ENCODE measurements at places on chromosomes 3 and 15. TPM values are rescaled to one million over a fixed set of nuclear protein-coding genes. Genes with fewer than 3 reads are reported as not detected.
A peak's percentile ranks its signal among the peaks of the same experiment; 100 is the strongest.

DNA sequence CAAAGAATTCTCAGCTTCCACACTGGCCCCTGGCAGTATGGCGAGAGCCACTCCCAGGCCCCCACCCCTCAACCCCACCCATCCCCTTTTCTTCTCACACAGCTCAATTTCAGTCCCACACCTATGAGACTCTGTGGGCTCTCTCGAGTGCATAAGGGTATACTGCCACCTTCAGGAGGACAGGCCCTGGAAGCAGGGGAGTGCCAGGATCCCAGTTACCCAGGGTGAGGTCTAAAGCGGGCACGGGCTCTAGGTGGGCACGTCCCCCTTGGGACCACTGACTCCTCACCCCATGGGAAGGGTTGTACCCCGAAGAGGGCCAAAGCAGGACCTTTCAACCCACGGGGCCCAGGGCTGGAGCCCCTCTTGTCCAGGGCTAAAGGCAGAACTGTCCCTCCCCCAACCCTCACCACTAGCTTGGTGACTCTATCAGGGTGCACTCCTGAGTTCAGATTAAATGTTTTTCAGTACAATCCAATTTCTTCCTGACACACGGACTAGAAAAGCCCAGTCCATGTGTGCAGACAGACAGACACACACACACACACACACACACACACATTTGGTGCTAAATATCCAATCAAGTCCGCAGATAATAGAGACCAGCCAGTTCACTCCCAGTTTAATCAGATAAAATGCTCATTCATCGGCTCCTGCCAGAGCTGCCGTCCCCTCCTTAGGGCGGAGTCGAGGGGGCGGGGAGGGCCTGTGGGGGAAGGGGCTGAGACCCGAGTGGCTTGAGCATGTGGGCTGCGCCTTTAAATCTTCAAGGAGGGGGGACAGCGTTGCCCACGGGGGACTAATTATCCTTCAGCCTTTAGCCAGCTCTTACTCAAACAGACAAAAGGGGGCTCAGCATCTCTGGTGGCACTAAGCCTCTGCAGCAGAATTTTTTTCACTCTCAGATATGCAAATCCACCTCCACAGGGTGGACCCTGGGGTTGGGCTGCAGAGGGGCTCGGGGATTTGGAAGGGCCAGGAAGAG, 59.3 kb downstream of the CYP11A1 start:
- DNase-seq = no peak

TEX9 gene
- total RNA-seq = 32.1 TPM

- DNase-seq = no peak
These were observed 389.1 kb upstream of the SGO1 start for GRCh38 chr3:20575146-20575545.

- DNase-seq = no peak
These were observed 33.0 kb downstream of the BLM start for GRCh38 chr15:90750186-90750585.

DNA sequence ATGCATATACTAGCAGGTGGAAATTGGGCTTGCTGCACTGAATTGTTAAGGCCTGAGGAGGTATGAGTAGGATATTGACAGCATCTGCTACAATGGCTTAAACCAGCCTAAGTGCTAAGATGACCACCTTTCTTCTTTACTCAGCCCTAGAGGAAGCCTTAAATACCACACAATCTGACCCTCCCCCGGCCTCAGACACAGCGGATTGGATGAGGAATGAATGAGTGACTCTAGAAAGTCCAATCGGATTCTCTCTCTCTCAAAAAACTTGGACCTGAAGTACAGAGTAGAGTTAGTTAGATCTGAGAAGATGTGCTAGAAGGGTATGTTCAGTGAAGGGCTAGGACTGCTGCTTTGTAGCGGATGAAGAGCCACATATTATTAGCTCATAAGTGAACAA, 39.9 kb upstream of the C3orf49 start:
- DNase-seq = no peak

- no peak for DNase-seq
These were observed 101.6 kb downstream of the MAGI1 start for GRCh38 chr3:65936908-65937638.

LMAN1L gene
- not detected for total RNA-seq

DNA sequence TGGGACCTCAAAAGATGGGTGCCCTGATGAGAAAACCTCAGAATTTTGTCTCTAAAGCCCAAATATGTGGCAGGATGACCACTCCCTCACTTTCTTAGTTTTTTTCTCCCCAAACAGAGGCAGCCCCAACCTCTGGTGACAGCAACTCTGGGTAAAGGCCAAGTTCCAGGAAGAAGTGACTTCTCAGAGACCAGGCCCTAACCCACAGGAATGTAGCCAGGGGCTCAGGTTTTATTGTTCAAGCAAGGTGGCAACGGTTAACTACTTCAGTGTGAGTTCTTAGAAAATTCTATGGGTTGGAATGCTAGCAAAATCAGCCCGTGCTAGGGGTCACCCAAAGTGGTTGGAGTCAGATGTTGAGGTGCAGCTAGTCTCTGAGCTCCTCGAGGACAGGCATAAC, 5.1 kb upstream of the DNAJA4 start:
- DNase-seq = no peak

- DNase-seq = no peak
These were observed 299.1 kb downstream of the BCHE start for GRCh38 chr3:165538166-165538565.

- no peak for DNase-seq
These were observed 7.1 kb upstream of the TMEM207 start for GRCh38 chr3:190456770-190457169.

DNA sequence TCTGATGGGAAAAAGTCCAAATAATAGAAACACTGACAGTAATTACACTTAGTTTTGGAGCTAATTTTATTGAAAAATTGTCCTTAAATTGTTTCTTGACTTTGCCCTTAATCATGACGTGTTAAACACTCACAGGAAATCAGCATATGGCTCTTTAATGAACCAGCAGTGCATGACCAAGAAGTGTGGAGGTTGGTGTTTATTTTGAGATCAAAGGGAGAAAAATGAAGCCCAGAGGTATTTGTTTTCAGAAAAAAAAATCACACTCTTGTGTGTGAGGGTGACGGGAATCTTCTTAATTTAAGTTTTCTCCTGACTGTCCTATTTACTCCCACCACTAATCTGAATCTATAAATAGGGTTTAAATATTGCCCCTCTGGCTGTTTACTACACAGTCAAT, 28.8 kb upstream of the SYNM start:
- no peak for DNase-seq

ZMAT3 gene
- 16.7 TPM for total RNA-seq

DNA sequence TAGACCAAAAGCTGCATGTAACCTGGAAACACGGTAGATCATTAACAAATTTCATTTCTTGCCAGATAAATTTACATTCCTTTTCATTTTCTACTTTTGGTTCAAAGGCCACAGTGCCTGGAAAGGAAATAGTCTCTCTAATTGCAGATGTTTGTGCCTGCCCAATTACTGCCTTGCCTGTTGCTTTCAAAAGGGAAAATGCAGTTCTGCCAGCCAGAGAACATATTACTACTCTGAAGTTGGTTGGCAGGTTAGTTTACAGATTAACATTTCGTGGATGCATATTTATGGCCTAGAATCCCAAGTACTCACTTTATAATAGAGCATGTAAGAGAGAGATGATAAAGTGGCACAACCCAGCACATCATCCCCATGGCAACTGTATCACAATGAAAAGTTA, 124.3 kb upstream of the LRRC3B start:
- DNase-seq = no peak

DNA sequence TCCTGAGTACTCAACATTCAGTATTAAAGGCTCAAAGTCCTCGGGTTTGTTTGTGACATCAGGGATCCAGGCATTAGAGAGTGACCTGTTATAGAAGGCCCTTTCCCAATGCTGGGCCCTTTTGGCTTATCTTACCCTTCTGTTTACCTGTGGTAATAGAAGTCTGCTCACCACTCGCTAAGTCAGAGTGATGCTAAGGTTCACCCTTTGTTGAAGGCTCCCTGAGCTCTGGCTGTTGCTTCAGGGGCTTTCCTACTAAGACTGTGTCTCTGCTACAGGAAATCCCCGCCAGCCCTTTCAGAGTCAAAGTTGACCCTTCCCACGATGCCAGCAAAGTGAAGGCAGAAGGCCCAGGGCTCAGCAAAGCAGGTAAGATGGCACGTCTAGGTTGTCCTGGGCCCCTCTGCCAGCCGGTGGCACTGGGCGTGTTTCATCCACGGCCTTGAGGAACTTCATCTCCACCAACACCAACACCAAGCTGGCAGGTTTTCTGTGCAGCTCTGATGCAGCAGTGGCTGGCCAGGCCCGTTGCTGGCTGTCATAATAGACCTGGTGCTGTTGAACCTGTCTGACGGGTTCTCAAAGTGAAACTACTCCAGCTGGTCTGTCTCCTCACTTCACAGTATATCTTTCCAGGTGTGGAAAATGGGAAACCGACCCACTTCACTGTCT, 99.1 kb downstream of the DNASE1L3 start:
- peak; percentile 86 for DNase-seq

CPLX3 gene
- total RNA-seq = not detected

LMOD3 gene
- not detected for total RNA-seq

SYNM gene
- 32.0 TPM for total RNA-seq
